ENCODE measurements at places on chromosomes 3 and 15.

GRCh38 chr15:68991723-68992122 lies 22.8 kb upstream of the NOX5 start:
- no peak for DNase-seq

- no peak for DNase-seq
These were observed 250.4 kb downstream of the TJP1 start for GRCh38 chr15:29571792-29572431.

GRCh38 chr15:89647191-89647851 lies 7.9 kb downstream of the KIF7 start:
- DNase-seq, result peak; percentile 60

GRCh38 chr3:197989651-197990050 lies 29.6 kb downstream of the LMLN start:
- DNase-seq, result no peak

GRCh38 chr15:60634815-60635214 lies 155.9 kb upstream of the ICE2 start:
- DNase-seq, result no peak

- DNase-seq, result no peak
These were observed 13.6 kb upstream of the AHSG start for GRCh38 chr3:186599142-186599784.

DNA sequence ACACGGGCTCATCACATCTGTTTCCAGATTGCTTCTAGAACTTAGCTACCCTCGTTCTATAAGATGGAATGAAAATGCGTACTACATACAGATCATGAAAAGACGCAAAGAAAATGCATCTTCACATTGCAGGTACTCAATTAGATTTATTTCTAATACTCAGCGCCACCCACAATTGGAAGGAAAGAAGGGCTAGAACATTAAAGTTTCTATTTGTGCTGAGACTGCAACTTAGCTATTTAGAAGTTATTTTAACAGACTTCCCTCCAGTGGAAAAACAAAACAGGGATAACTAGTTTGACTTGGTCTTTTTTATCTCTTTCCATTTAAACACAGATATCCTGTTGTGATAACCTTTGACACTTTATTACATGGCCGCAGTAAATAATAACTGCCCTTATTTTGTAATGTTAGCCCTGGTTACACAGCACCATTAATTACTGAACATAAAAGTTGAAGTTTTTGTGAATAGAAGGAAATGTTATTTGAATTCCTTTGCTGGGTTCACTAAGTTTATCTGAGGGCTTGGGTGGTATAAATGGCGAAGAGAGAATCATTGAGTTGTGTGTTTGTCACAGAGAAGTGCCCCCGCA lies 86.9 kb upstream of the SLC25A26 start:
- DNase-seq, result no peak

- DNase-seq, result no peak
These were observed 204.3 kb upstream of the ALCAM start for GRCh38 chr3:105162448-105162847.

- DNase-seq, result peak; percentile 93
These were observed 787.7 kb downstream of the MCTP2 start for GRCh38 chr15:95018888-95019545.

GRCh38 chr3:181756645-181757297 lies 45.0 kb downstream of the SOX2 start:
- DNase-seq, result no peak
